IPS DF 19.7 (cell line): ENCODE measurements at places on chromosomes 7 and 10.

DNA sequence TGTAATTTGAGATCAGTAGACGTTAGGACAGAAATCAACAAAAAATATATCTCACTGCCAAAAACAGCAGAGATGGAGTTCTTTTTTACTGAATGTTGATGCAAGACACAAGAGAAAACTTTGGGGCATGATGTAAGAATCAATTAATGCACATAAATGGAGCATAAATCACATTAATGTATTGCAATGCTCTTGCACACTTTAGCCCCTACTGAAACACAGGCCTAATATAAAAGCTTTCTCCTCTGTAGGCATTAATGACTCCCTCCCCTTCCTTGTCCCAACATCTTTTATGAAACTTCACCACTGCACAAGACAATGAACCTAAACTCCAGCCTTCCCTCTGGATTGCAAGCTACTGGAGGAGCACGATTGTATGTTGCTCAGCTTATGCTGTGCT, 58.8 kb downstream of the CACNA2D1 start:
- no peak for DNase-seq

- no peak for DNase-seq
These were observed 16.9 kb downstream of the DYDC2 start for GRCh38 chr10:80373502-80373901.

- no peak for DNase-seq
These were observed 945 bp downstream of the ADO start for GRCh38 chr10:62805231-62806099.

- no peak for DNase-seq
These were observed 42.2 kb upstream of the TCF7L2 start for GRCh38 chr10:112907893-112908292.

DNA sequence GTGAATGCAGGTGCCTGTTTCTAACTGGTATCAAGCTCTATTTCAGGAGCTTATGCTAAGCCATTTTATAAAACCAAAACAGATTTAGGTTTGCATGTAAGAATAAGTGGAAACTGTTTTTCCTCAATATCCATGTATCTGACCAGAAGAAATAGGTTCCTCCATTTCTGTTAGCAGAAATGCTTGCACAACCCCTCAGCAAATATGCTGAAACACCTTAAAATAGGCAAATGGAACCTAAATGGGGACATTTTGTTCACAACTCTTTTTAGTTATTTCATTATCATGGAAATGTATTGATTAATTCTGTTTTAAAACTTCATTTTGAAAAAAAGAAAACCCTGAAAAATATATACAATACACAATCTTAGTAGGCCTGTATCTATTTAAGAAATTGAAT, 8.9 kb upstream of the EEPD1 start:
- no peak for DNase-seq

GRCh38 chr7:137981668-137982067, 20.2 kb downstream of the CREB3L2 start:
- no peak for DNase-seq

GRCh38 chr7:3143869-3144775, 100.5 kb upstream of the CARD11 start:
- no peak for DNase-seq

- DNase-seq = no peak
These were observed 29.0 kb upstream of the GSDME start for GRCh38 chr7:24786306-24786705.
